Endothelial cell of umbilical vein (primary cell): ENCODE measurements at places on chromosomes 4 and X. TPM values are rescaled to one million over a fixed set of nuclear protein-coding genes. Genes with fewer than 3 reads are reported as not detected.

GRCh38 chr4:41652971-41653370 lies 95.6 kb downstream of the PHOX2B start:
- no peak for DNase-seq

- peak; percentile 64 for DNase-seq
These were observed 25.4 kb upstream of the SLAIN2 start for GRCh38 chr4:48315728-48316630.

ARHGAP24 gene
- 79.4 and 87.5 TPM in 2 replicates for total RNA-seq

NIPAL1 gene
- 1.4 and 1.7 TPM in 2 replicates for total RNA-seq

TKTL2 gene
- not detected in 2 replicates for total RNA-seq
